WERI-Rb-1 (cell line): ENCODE measurements at places on chromosomes 1 and 21.
A peak's percentile ranks its signal among the peaks of the same experiment; 100 is the strongest.

GRCh38 chr21:23026878-23027277 is 2028.7 kb downstream of the NCAM2 start:
- DNase-seq: no peak

DNA sequence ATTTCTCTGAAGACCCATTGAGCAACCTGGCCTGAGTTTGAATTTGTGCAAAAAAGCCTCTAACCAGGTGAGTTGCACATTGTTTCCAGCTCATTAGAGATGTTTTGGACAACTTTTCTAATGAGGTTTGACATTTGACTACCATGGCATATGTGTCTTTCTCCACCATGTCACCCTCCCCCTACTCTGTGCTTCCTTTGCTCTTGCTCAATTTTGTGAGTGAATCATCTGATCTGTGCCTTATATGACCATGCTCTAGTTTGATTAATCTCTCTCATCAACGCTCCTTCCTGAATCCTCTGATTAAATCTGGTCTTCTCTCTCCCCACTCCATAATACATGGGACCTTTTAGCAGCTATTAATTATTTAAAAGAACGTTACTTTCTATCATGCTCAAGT is 144.8 kb upstream of the SAMSN1 start:
- DNase-seq: peak; percentile 25

DNA sequence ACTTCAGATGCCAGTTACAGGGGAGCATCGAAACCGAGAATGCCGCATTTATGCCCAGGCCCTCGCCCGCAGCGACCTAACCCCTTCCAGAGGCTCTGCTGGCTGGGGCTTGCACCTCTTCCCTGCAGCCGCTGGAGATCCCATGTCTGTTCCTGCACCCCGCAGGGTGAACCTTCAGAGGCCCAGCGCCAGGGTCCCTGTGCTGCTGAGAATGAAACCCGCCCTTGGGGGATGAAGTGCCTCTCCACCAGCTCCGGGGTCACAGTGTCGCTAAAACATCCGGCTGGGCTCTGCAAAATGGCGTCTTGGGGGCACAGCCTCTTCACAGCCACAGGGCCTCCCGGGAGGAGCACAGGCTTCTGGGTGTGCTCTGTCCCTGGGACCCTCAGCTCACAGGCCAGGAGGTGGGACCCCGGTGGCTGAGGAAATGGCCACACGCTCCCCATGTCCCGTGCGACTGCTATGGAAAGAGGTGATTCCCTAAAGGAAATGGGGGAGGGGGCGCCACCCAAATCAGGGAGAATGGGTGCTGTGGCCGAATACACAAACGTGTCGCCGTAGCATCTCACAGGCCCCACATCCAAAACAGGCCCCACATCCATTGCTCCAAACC is 39.9 kb upstream of the TSPEAR start:
- DNase-seq: no peak

- no peak for DNase-seq
Measured at GRCh38 chr1:172215006-172215405, 205.5 kb upstream of the C1orf105 start.

DNA sequence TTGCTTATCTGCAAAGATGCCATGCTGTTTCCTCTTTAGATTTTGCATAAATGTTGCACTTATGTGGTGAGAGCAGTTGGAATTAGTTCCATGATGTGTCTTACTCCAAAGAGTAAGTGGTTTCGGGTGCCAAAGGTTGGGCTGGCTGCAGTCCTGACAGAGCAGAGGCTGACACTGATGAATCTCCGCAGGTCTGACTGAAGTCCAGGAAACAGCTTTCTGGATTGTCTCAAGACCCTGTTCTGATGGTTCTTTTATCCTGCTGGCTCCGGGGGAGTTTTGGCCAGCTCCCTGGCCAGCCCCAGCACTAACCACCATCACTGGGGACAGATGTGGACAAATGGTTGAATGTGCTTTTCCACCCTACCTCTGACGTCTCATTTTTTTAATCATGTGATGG is 207.2 kb upstream of the KIAA0040 start:
- no peak for DNase-seq

DNA sequence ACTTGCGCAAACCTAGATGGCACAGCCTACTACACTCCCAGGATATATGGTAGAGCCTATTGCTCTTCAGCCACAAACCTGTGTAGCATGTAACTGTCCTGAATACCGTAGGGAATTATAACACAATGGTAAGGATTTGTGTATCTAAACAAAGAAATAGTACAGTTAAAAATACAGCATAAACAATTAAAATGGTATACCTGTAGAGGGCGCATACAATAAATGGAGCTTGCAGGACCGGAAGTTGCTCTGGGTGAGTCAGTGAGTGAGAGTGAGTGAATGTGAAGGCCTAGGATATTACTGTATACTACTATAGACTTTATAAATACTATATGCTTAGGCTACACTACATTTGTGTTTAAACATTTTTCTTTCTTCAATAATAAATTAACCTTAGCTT is 99.3 kb downstream of the PLD5 start:
- DNase-seq: no peak

GRCh38 chr1:53696051-53696450 is 42.9 kb downstream of the GLIS1 start:
- no peak for DNase-seq

- no peak for DNase-seq
Measured at GRCh38 chr1:103948526-103948925, 198.8 kb downstream of the AMY1C start.

DNA sequence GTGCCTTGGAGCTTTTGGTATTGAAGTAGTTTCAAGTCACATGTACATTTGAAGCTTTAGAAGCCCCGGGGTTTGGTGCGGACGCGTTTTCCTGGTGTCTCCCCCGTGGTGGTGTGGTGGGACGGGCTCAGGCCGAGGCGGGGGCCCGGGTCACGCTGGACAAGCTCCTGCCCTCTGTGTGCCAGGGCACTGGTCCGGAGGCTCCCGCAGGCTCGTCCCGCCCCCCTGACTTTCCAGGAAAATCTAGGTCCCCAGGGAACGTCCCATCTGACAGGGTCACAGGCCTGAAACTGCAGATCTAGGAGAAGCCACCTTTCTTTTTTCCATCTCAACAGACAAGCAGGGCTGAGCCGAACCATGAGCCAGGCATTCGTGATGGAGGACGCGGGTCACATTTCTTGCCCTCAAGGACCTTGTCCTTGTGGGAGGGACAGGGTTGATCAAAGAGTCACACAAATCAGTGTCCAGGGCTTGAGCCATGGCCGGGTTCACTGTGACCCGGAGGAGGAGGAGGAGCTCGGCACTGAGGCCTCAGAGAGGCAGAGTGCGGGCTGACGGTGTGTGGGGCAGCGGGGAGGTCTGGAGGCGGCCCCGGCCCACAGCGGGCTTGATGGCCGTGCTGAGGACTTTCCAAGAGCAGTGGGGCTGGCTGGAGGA is 1.6 kb downstream of the DMRTB1 start:
- DNase-seq: no peak

DNA sequence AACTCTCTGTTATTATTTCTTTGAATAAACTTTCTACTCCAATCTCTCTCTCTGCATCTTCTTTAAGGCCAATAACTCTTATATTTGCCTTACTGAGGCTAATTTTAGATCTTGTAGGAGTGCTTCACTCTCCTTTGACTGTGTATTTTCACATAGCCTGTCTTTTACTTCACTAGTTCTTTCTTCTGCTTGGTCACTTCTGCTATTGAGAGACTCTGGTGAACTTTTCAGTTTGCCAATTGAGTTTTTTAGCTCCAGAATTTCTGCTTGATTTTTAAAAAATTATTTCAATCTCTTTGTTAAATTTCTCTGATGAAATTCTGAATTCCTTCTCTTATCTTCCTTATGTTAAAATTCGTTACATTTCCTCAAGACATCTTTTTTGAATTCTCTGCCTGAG is 18.2 kb downstream of the GPR88 start:
- DNase-seq: no peak

GRCh38 chr1:155207806-155208540 is at the start of gene THBS3:
Gene THBS3 (minus strand): TSS chr1:155207897. CDS start chr1:155207876, 21 bp downstream.
- peak; percentile 91 for DNase-seq

- DNase-seq: no peak
Measured at GRCh38 chr1:211713231-211713630, 37.8 kb upstream of the NEK2 start.

DNA sequence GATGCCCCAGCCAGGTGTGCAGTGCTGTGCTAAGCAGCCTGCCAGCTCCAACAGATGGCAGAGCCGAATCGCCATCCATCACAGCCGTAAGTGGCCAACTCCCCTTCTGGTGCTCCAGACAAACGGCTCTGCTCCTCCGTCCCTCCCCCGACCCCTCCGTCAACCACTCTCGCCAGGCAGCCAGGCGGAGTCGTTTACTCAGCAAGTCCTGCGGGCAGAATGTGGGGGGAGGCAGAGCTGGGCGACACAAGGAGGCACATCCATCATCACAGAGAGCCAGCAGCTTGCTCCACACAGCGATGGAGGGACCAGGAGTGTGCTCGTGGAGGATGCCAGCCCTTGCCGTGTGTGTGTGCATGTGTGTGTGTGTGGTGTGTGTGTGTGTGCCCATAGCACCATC is 206.6 kb upstream of the GRIK3 start:
- peak; percentile 22 for DNase-seq

DNA sequence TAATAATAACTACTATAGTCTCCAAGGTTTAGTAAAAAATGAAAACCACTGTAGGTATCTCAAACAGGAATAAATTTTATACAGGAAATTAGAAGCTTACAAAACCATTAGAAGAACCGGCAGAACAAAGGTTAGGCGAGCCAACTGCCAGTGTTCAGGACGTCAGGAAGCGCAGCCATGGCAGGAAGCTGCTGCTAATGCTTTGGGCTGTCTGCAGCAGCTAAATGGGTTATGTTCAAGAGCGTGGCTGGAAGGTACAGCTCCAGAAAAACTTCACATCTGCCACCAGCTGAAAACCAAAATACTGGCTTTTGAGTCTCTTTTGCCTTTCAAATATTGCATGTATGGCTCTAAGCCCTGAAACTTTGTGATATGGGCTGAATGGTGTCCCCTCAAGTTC is 35.7 kb upstream of the MYSM1 start:
- DNase-seq: no peak

DNA sequence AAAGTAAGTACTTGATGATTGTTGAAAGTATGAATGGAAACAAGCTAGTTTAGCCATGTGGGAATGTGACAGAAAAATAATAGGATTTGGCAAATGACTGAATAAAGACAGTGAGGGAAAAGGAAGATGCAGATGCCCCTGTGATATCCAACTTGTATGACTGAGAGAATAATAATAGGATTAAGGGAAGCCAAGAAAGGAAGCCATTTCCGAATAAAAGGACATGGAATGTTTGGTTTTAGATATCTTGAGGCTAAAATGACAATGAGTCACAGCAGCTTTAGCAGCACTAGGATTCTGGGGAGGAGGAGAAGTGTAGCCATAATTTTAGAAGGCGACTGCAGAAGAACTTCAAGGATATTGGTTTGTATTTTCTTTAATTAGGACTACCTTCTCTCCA is 109.2 kb downstream of the TTLL7 start:
- DNase-seq: no peak

DNA sequence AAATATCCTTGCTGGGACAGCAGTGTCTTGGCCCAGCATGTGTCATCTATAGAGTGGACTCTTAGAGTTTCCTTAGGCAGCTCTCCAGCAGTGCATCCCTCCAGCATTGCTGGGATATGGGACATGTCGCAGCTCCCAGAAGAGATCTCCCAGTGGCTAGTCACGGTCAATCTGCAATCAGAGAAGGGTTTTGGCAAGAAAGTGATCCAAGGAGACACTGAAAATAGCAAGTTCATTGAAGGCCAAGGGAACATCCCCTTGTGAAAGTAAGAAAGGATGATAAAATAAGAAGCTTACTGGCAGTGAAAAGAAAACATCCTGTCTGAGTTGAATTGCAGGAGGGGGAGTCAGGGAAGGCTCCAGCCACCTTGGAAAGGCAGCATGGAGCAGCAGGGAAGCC is 19.3 kb upstream of the NPL start:
- DNase-seq: no peak

GRCh38 chr1:121516234-121516967 is 331.6 kb downstream of the SRGAP2C start:
- DNase-seq: no peak
